ENCODE measurements at places on chromosomes 3 and 15. TPM values are rescaled to one million over a fixed set of nuclear protein-coding genes. Genes with fewer than 3 reads are reported as not detected.
A peak's percentile ranks its signal among the peaks of the same experiment; 100 is the strongest.

DNA sequence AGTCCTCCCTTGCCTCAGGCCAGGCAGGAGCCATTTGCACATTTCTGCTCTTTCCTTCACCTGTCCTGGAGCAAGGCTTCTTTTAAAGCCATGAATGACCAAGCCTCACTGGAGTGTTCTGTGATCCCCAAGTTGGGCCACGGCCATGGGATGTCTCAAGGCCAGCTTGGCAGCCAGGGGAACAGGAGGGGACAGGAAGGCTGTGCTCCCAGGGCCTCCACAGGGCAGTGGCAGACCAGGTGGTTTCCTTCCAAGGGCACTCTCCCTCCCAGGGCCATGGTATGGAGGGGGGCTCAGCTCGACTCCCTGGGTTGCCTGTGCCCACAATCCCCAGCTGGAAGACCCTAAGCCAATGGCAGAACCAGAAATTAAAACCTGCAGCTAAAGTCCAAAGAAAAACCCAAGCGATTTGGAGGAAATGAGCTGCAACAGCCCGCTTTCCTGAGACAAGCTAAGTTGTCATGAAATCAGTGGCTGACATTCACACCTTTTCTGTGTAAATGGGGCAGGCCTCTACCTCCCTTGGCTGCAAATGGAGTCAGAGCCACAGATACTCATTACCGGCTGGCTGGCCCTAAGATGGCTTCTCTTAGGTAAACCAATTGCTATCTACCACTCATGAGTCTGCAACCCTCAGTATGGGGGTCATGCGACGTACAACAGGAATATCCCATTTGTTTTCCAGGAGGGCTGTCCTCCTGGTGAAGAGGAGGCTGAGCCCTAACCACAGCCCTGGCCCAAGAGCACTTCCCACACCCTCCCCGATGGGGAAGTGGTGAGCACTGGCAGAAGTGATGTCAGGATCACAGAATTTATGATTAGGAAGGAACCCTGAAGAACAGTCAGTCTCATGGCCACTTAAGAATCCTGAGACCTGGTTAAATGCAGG lies 83.3 kb downstream of the SNRK start:
- DNase-seq, result no peak

DNA sequence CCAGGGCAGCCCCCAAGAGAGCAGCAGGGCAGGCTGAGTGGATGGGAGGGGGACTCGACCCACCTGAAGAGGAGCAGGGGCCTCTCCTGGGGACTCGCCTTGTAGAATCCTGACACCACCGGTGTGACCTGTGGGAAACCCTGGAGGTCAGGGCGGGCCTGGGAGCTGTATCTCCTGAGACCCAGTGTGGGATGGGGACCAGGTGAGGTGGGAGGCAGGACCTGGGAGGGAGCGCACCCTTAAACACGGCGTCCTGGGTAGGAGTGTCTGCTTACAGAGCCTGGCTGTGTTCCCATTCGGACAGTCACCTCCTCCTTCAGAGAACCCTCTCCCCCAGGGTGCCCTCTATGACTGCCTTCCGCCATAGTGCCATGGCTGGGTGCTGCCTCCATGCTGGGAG lies 27.1 kb downstream of the C15orf39 start:
- DNase-seq, result no peak

GRCh38 chr3:125433091-125433534 lies 58.0 kb upstream of the ZNF148 start:
- no peak for DNase-seq

- DNase-seq, result no peak
These were observed 158.7 kb downstream of the PDCD6IP start for GRCh38 chr3:33957176-33957575.

GRCh38 chr3:112635674-112636073 lies 5.3 kb downstream of the CCDC80 start:
- DNase-seq, result peak; percentile 88

DNA sequence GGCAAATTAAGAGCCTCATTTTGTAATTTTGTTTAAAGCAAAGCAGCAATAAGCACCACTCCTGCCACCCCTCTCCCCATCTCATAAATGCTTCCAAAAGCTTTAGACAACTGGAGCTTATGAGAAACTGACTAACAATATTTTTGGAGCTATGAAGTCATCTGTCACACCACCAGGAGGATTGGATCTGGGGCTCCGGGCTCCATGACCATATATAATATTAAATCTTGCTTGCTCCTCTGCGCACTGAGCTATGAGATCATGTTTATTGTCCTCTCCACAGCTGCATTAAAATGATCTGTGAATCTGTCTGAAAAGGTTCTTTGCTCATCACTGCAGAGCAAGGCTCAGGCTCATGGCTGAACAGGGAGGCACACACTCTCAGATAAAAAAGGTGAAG lies 323.7 kb downstream of the ZNF621 start:
- no peak for DNase-seq

DNA sequence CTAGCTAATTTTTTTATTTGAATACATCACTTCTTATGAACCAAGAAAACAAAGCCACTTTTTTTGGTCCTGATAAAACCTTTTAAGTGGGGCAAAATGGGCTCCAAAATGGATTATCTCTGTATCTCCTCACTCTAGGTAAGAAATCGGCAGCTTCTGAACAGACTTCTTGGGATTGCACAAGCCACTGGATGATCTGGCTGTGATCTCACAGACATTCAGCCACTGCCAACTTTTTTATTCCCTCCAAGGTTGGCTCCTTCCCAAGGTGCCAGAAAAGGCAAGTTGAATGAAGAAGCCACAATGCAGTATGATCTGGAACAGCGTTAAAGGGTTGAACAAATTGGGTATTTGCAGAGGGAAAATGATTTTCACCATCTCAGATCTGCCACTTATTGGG lies 73.2 kb downstream of the PRICKLE2 start:
- DNase-seq, result peak; percentile 95

DNA sequence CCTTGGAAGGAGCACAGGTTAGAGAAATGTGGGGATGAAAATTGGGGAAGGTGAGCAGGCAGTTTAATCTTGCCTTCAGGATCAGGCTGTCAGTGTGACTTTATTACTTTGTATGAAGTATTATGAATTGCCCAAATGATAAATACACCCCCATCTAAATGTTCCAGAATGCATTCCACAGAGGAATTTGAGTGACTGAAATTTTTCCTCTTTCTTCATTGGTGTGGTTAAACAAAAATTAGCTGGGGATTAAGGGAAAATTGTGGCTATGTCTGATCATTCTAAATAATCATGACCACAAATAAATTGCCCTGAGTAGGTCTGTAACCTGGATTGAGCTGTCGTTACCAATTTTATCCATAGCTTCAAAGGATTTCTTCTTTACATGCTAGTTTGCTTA lies 33.5 kb downstream of the FAM98B start:
- no peak for DNase-seq

- DNase-seq, result no peak
These were observed 47.8 kb downstream of the BOC start for GRCh38 chr3:113259196-113259595.

DNA sequence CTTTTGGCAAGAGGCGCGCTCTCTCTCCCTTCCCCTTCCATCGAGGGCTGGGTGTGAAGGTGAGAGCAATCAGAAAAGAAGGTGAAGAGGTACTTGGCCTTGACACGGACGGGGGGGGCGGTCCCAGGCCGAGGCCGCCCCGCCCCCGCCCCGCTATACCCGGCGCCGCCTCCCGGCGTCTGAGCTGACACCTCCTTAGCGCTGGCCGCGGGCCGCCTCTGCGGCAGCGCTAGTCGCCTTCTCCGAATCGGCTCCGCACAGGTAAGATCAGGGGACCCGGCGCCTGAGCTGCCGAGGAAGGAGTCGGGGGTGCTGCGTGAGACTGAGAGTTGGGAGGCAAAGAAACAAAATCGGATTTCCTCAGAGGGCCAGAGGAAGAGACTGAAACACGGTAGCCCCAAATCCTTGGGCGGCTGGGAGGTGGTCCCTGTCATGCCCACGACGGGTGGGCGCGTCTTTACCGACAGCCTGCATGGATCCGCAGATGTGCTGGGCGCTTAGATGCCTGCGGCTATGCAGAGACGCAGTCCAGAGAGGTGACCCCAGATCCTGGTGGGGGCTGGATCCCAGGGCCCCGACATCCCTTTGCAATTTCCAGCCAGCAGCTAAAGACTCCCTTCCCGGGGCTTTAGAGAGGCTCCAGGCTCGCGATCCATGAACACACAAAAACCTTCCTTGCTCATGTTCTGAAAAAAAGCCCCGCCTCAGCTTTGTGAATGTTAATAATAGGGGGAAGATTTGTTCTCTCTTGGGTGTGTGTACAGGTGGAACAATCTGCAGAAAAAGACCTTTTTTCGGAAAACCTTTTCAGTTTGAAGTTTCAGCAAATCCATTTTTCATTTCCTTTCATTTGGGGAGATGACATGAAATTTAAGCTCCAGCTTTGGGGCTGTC lies at the start of gene ENTPD3:
Gene ENTPD3 (plus strand): TSS at position 184 of the 894 bp plus-strand sequence. CDS start 874 bp downstream, outside the sequence.
- peak; percentile 39 for DNase-seq

GRCh38 chr15:48456134-48456533 lies 124.9 kb downstream of the DUT start:
- no peak for DNase-seq

DNA sequence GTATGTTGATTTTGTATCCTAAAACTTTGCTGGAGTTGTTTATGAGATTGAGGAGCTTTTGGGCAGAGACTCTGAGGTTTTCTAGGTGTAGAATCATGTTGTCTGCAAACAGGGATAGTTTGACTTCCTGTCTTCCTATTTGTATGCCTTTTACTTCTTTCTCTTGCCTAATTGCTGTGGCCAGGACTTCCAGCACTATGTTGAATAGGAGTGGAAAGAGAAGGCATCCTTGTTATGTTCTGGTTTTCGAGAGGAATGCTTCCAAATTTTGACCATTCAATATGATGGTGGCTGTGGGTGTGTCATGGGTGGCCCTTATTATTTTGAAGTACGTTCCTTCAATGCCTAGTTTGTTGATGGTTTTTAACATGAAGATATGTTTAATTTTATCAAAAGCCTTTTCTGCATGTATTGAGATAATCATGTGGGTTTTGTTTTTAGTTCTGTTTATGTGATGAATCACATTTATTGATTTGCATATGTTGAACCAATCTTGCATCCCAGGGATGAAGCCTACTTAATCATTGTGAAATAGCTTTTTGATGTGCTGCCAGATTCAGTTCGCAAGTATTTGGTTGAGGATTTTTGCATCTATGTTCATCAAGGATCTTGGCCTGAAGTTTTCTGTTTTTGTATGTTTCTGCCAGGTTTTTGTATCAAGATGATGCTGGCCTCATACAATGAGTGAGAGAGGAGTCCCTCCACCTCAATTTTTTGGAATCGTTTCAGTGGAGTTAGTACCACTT lies 188.1 kb downstream of the MINAR1 start:
- DNase-seq, result peak; percentile 27

DNA sequence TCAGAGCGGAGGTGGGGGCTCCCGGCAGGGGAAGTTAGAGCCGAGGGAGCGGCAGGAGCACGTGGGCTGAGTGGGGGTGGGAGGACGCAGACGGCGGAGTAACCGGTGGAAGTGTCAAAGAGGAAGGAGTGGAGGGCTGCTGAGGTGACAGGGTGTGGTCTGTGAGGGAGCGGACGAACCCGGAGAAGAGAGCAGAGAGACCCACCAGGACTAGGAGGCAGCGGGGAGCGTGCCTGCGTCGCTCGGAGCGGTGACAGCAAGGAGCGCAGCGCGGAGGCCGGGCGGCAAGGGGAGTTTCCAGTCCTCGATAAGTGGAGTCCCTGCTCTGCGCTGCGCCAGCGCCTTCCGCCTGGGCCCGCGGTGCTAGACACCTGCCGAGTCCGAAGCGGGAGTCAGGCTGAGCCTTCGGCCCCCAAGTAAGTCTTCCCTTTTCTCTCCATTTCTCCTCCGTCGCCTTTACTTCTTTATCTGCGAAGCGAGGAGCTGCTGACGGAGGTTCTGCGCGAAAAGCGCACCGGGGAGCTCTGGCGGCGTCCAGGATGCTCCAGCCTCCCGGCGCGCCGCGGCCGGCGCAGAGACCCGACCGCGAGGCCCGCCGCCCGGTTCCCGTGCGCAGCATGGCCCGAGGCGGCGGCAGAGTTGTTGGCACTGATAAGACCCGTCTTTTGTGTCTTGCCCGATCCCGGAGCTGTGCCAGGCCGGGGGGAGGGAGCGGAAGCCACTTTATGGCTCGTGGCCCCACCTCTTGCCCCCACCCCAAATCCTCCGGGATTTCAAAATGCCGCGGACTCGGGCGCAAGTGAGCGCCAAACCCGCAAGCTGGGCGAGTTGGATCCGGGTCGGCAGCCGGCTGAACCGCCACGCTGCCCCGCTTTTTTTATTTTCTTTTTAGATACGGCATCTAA lies 533.0 kb upstream of the SEMA6D start:
- peak; percentile 46 for DNase-seq

- DNase-seq, result peak; percentile 67
These were observed 120.1 kb downstream of the LIPC start for GRCh38 chr15:58551764-58552504.

DNA sequence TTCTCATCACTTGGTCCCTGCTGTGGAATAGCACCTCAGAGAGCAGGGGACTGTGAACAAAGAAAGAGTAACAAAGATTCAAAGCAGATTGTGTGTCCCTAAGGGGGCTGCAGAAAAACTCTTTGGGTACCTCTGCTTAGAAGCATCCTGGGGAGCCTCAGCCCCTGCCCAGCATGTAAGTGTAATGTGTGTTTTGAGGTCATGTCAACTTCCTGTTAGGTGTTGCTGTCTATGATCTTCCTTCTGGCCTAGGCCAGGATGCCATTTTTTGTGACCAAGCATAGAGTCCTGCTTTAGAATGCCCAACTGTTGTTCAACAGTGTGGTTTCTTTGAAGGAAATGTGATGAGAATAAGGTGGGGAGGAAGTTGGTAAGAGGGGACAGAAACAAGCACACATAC lies 77.1 kb upstream of the BCL6 start:
- DNase-seq, result no peak

GRCh38 chr3:111335512-111336303 lies 206.3 kb upstream of the CD96 start:
- DNase-seq, result no peak

GRCh38 chr3:190504354-190505125 lies 9.3 kb upstream of the IL1RAP start:
- no peak for DNase-seq

GRCh38 chr3:16134173-16134928 lies 40.1 kb upstream of the GALNT15 start:
- DNase-seq, result no peak

DNA sequence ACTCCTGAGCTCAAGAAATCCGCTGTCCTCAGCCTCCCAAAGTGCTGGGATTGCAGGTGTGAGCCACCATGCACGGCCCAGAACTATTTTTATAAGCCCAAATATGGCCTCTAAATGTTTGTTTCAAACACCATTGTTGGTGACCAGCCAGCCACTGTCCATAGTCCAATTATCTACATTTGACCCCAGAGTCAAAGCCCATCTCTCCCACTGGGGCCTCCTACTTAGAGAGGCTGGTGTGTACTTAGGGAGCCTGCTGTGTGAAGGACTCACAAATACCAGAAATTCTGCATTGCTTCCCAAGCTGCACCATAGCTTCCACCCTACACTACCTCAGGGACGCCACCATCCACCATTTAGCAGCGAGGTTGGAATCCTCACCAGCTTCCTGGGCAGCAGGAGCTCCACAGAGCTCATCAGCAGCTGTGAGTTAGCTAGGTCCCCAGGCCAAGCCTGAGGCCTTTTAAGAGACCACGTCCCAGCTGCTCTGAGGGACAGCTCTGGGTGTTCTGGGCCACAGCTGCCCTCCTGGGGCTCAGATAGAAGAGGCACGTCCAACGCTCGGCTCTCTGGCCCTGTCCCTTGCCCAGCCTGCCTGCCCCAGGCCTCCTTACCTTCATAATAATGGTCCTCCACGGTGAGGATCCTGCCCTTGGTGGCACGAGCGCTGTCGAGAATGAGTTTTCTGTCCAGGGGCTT lies 29.5 kb downstream of the TKT start:
- DNase-seq, result no peak

The ANKDD1A gene
- 3.4 TPM for polyA plus RNA-seq

The GOLGA8N gene
- polyA plus RNA-seq, result 11.6 TPM

The DUOX2 gene
- 2.1 TPM for polyA plus RNA-seq

The AGBL1 gene
- polyA plus RNA-seq, result 0.57 TPM

The SNX22 gene
- 4.1 TPM for polyA plus RNA-seq
